ENCODE measurements at places on chromosomes 1 and 21. TPM values are rescaled to one million over a fixed set of nuclear protein-coding genes. Genes with fewer than 3 reads are reported as not detected.

GRCh38 chr1:214418391-214418790, 133.0 kb downstream of the PTPN14 start:
- H3K4me1 ChIP-seq = peaks cover 56% of the 10 kb centered on the region
- no peak for DNase-seq
- H3K4me3 ChIP-seq = no peak overlapping the region
- no peaks in the 10 kb centered on the region for H3K36me3 ChIP-seq
- H3K27ac ChIP-seq = peak overlapping the region; percentile 71
- H3K27me3 ChIP-seq = no peaks in the 10 kb centered on the region

- no peaks in the 10 kb centered on the region for H3K36me3 ChIP-seq
- no peak overlapping the region for H3K4me3 ChIP-seq
Measured at GRCh38 chr1:243345205-243345604, 89.4 kb downstream of the SDCCAG8 start.

DNA sequence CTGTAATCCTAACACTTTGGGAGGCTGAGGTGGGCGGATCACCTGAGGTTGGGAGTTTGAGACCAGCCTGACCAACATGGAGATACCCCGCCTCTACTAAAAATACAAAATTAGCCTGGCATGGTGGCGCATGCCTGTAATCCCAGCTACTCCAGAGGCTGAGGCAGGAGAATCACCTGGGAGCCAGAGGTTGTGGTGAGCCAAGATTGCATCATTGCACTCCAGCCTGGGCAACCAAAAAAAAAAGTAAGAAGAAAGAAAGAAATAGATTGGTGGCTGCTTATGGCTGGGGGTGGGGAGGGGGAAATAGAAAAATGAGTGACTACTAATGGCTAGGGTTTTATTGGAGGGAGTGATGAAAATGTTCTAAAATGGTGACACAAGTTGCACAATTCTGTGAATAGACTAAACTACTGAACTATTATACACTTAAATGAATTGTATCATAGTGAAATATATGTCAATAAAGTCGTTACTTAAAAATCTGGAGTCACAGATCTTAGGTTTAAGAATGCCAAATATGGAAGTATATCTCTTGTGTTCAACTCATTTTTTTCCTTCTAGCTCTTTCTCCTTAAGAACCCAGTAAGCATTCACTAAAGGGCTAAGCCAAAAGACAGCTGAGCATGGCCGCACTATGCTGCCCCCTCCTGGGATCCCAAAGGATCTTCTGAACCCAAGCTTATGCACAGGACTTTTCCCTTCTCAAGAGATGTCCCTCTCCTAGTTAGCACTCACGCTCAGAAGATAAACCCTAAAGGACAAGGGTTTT, 3.2 kb upstream of the NPL start:
- H3K36me3 ChIP-seq = no peaks in the 10 kb centered on the region
- peak; percentile 71 for DNase-seq
- 0 out of 2 replicates have a peak, but pooled peaks cover 4% of the 10 kb centered on the region for H3K4me1 ChIP-seq

DNA sequence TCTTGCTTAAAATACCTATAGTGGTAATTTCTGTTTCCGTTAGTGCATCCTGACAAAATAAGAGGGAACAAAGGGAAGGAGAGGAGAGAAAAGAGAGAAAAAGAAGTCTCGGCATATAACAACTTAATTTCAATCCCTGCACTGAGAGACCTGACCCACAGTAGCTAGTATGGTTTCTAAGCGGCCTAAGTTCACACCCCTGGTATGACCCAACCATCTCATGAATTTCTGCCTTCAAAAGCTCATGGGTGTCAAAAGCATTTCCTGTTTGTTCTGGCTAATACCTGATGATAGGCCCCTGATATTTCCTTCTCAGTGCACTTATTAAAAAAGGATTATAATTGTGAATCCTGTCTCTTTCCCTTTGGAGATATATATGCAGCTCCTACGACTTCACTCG, 32.1 kb upstream of the RGS1 start:
- H3K4me1 ChIP-seq = no peaks in the 10 kb centered on the region
- no peak overlapping the region for H3K4me3 ChIP-seq
- H3K27ac ChIP-seq = no peak overlapping the region

GRCh38 chr1:23129846-23130245, 38.8 kb downstream of the LUZP1 start:
- no peak overlapping the region for H3K27ac ChIP-seq
- no peak for DNase-seq
- no peaks in the 10 kb centered on the region for H3K4me1 ChIP-seq

DNA sequence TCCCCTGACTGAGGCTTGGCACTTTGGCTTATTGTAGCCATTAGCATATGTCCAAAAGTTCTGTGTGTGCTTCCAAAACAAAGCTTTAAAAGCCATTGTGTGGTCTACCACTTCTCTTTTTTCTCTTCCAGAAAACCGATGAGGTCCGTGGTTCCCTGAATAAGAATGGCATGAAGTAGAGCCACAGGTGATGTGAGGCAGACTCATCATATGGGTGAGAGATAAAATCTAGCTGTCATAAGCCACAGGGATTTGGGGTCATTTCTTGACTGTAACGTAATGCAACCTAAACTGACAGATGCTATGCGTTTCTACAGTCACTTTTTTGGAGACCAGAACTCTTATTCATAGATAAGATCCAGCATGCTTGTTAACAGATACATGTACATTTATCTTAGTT, 7.0 kb upstream of the GREM2 start:
- H3K27ac ChIP-seq = no peak overlapping the region
- no peak for DNase-seq
- H3K4me3 ChIP-seq = no peak overlapping the region
- H3K27me3 ChIP-seq = no peaks in the 10 kb centered on the region

DNA sequence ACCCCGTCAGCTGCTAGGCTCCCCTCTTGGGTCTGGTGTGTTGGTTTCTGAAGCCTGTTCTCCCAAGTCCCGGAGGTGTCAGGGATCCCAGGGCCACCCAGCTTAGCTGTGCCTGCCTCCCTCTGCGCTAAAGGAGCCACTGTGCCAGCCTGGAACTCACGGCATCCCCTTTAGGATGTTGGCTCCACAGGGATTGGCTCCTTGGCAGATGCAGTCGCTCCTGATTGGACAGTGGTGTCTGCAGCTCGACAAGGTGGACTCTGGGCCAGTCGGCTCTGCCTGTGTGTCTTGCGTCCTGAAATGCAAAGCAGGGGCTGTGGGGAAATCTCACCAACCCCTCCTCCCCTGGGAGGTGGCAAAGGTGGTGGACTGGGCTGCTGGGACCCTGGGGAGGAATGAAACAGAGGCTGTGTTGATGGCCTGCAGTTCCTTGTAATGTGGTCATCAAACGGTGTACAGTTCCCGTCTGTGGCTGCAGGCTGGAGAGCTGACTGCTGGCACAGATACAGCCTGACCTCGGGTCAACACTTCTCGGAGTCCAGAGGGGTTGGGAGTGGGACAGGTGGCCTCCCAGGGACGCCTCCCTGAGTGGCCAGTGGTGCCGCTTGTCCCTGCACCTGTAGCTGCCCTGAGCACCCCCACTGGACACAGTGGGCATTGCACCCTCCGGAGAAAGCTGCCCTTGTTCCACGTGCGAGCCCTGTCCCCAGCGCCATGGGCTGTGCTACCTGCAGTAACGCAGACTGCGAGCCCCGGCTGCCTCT, 11.5 kb upstream of the KCNAB2 start:
- no peaks in the 10 kb centered on the region for H3K27me3 ChIP-seq
- DNase-seq = no peak
- no peaks in the 10 kb centered on the region for H3K4me1 ChIP-seq
- no peak overlapping the region for H3K4me3 ChIP-seq

DNA sequence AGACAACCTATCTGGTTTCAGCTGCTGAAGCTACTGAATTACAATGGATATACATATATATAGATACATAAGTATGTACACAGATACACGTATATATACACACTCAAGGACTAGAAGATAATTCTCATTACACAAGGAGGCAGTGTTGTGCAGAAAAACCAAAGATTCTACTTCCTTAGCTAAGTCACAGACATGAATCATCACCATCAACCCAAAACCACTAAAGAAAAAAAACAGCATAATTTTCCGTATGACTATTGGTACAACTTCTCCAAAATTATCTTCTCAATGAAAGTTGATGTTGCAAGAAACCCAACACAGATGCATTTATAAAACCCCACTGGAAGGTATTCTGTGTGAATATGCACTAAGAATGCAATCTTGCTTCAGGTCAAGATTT, 36.8 kb upstream of the RPF1 start:
- no peak overlapping the region for H3K27ac ChIP-seq
- no peaks in the 10 kb centered on the region for H3K4me1 ChIP-seq
- H3K27me3 ChIP-seq = no peaks in the 10 kb centered on the region
- H3K36me3 ChIP-seq = no peaks in the 10 kb centered on the region
- peak; percentile 1 for DNase-seq

- H3K27ac ChIP-seq = no peak overlapping the region
- no peak overlapping the region for H3K4me3 ChIP-seq
- H3K36me3 ChIP-seq = no peaks in the 10 kb centered on the region
- DNase-seq = no peak
Measured at GRCh38 chr1:170301596-170301995, 155.8 kb downstream of the NTMT2 start.

DNA sequence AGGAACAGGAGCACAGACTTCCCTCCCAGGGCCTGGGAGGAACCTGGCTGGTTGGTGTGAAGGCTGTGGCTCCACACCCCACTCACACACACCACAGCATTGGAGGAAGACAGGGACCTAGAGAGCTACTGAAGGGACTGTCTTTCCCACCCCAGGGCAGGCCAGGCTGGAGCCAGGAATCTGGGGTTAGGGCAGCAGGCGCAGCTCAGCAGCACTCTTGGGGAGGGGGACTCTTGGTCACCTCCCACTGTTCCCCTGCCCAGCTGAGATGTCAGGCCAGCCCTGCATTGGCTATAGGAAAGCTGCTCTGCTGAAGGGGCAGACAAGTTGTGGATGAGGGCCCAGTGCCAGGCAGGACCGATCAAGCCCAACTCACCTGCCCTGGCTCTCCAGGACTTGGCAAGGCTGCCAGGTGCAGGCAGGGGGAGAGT, 1.6 kb upstream of the PLEKHA6 start:
- no peak for DNase-seq
- no peaks in the 10 kb centered on the region for H3K27me3 ChIP-seq
- H3K27ac ChIP-seq = no peak overlapping the region
- H3K4me3 ChIP-seq = no peak overlapping the region

- no peak within 1 kb of the TSS for H3K27ac ChIP-seq
- DNase-seq = no peak
- no peaks in the 10 kb centered on the region for H3K4me1 ChIP-seq
- H3K4me3 ChIP-seq = no peak within 1 kb of the TSS
Measured at GRCh38 chr1:192158181-192158580, at the start of gene RGS18. Gene RGS18 (plus strand): TSS chr1:192158462. CDS start chr1:192158638, 176 bp downstream.

- no peaks in the 10 kb centered on the region for H3K4me1 ChIP-seq
- H3K36me3 ChIP-seq = no peaks in the 10 kb centered on the region
- DNase-seq = no peak
- H3K27me3 ChIP-seq = no peaks in the 10 kb centered on the region
- no peak overlapping the region for H3K27ac ChIP-seq
Measured at GRCh38 chr21:45824546-45825215, 156.9 kb upstream of the COL6A1 start.

- H3K36me3 ChIP-seq = no peaks in the 10 kb centered on the region
- no peak overlapping the region for H3K4me3 ChIP-seq
- H3K4me1 ChIP-seq = no peaks in the 10 kb centered on the region
- H3K27ac ChIP-seq = no peak overlapping the region
- no peak for DNase-seq
- H3K27me3 ChIP-seq = no peaks in the 10 kb centered on the region
Measured at GRCh38 chr1:4960782-4961475, 306.5 kb downstream of the AJAP1 start.

The ZFP69B gene
- total RNA-seq = 1.2 TPM

The CAMK2N1 gene
- total RNA-seq = 55.0 TPM

The OR6K3 gene
- total RNA-seq = not detected

The C1QA gene
- total RNA-seq = not detected

The AGT gene
- total RNA-seq = 38.6 TPM

The ETV3L gene
- not detected for total RNA-seq

The FNDC7 gene
- total RNA-seq = 0.16 TPM

The CDC73 gene
- 48.9 TPM for total RNA-seq

Measured in Caco-2 (cell line).